ENCODE measurements at places on chromosomes 6 and 20. TPM values are rescaled to one million over a fixed set of nuclear protein-coding genes. Genes with fewer than 3 reads are reported as not detected.

GRCh38 chr20:50475681-50476292 lies 34.4 kb upstream of the PTPN1 start:
- DNase-seq = peak; percentile 55

DNA sequence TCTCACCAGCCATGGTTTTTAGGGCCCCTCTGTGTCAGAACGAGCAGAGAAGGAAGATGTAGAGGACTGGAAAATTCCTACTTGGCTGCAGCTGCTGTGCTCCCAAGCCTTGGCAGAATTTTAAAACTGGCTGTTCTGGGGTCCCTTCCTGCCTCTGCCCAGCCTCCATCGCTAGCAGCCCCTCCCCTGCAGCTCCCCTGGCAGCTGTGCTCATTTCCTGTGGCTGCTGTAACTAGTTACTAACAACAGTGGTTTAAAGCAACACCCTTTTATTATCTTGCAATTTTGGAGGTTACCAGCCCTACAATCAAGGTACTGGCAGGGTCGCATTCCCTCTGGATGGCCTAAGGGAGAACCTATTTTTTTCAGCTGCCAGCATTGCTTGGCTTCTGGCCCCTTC lies 3.7 kb upstream of the CST11 start:
- no peak for DNase-seq

DNA sequence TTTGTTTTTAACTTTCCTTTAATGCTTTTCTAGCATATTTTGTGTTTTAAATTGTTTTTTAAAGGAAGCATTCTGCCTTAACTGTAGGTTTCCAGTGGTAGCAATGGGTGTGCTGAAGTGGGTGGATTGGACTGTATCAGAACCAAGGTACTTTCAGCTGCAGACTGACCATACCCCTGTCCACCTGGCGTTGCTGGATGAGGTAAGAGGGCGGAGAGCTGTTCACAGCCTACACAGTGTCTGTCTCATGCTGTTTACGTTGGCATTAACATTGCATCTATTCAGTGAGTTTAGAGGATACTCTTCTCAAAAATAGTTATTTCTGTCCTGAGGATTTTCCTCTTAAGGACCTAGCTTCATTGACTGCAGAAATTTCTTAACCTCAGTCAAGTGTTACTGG lies 11.9 kb downstream of the NELFCD start:
- DNase-seq = no peak

GRCh38 chr6:2973676-2974075 lies 2.3 kb upstream of the SERPINB6 start:
- DNase-seq = no peak

SLC52A3 gene
- not detected for polyA plus RNA-seq

THEMIS gene
- polyA plus RNA-seq = not detected

KIF25 gene
- not detected for polyA plus RNA-seq
